ENCODE measurements at places on chromosomes 6 and 20.

DNA sequence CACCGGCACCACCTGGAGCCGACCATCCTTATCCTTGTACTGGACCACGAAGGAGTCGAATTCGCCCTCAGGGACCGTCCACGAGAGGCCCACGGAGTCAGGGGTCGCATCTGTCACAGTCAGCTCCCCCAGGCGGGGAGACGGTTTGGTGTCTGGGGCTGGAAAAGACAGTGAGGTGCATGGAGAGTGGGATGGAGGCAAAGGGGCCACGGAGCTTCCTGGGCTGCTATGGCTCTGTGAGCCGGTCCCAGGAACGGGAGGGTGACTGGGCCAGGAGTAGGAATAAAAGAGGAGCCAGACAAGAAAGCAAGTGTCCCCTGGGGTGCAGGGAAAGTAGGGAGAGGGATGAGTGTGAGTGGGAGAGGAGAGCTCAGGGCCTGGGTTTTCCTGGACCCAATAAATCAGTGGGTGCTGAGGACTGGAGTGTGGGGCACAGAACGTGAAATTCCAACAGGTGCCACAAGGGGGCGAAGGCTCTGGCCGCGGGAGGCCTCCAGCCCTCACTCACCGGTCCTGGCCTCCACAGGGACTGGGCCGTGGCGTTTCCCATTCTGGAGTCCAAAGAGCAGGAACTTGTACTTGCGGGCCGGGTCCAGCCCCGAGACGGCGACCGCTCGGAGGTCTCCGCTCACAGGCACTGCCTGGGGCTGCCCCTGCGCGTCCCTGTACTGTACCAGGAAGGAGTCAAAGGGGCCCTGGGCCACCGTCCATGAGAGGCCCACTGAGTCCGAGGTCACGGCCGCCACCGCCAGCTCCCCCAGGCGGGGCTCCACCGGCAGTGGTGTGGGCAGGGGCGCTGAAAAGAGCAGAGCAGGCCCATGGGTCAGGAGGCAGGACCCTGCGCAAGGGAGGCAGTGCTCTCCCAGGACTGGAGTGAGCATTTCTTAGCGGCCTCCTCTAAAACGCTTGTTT lies 9.9 kb downstream of the CYP21A2 start:
- DNase-seq, result peak; percentile 74

- DNase-seq, result no peak
Observed at GRCh38 chr6:31861919-31862343, 690 bp downstream of the NEU1 start.

DNA sequence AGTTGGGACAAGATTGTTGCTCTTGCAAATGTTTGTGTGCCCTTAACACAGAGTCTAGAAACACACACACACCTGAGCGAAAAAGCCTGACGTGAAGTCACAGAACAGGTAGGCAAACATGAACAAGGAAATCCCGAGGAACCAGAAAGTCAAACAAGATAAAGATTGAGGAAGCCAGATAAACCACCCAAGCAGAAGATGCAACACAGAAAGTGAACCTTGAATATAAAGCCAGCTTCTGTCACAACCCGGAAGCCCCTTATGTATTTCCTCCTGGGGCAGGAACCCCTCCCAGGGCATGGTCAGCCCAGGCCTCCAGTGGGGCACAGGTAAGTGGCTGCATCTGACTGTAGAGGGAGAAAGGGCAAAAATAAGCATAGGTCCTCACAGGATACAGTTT lies 158.2 kb upstream of the SUPT3H start:
- no peak for DNase-seq

GRCh38 chr20:51359401-51359800 lies 183.1 kb downstream of the NFATC2 start:
- DNase-seq, result peak; percentile 94

DNA sequence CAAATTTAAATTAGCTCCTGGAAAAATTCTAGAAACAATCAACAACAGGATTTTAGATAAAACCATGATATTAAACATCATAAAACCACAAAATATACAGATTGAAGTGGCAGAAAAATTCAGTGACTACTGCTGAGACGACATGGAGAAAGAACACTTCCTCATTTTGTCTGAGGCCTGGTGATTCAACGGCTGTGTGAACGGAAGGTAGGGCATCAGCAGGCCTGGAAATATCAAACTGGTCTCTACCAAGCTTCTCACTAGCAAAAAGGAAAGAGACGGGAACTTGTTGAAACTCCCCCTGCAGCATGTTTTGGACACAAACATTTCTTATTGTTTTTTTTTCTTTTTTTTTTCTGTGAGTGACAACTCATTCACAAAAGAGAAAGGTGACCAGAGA lies 58.0 kb upstream of the AHI1 start:
- no peak for DNase-seq

GRCh38 chr6:28589234-28589956 lies 63.7 kb downstream of the GPX5 start:
- peak; percentile 87 for DNase-seq

- no peak for DNase-seq
Observed at GRCh38 chr6:75874224-75874623, 125.2 kb downstream of the MYO6 start.
